ENCODE measurements at places on chromosomes 1 and 21. TPM values are rescaled to one million over a fixed set of nuclear protein-coding genes. Genes with fewer than 3 reads are reported as not detected.

The C4BPA gene
- not detected for total RNA-seq

GRCh38 chr1:91511386-91511785, 10.7 kb downstream of the CDC7 start:
- DNase-seq: no peak

The SMPDL3B gene
- 0.27 TPM for total RNA-seq

GRCh38 chr1:30692948-30693301, 30.5 kb downstream of the MATN1 start:
- DNase-seq: no peak

- no peak for DNase-seq
Observed at GRCh38 chr1:171793636-171794035, 12.2 kb downstream of the METTL13 start.

DNA sequence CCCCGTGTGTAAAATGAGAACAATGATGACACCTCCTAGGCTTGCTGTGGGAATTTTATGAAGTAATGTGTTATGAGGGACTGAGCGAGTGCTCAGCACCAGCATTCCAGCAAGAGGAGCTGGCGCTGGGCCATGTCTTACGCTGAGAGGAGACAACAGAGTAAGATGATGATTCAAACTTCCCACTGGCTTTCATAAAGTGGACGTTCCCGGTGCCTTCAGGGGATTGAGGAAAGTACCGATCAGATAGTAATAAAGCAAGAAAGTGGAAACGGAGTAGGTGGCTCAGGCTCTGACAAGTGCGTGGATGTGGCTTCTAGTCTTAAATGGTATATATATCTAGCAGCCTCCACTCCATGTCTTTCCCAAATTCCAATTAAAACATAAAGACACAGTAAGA, 23.8 kb downstream of the EPHA10 start:
- DNase-seq: no peak

The RNF186 gene
- total RNA-seq: not detected

The TPTE gene
- not detected for total RNA-seq

- no peak for DNase-seq
Observed at GRCh38 chr1:221078260-221078965, 199.2 kb downstream of the HLX start.
